Left lobe of liver (tissue), 2 donors: ENCODE measurements at places on chromosomes 11 and 22.

DNA sequence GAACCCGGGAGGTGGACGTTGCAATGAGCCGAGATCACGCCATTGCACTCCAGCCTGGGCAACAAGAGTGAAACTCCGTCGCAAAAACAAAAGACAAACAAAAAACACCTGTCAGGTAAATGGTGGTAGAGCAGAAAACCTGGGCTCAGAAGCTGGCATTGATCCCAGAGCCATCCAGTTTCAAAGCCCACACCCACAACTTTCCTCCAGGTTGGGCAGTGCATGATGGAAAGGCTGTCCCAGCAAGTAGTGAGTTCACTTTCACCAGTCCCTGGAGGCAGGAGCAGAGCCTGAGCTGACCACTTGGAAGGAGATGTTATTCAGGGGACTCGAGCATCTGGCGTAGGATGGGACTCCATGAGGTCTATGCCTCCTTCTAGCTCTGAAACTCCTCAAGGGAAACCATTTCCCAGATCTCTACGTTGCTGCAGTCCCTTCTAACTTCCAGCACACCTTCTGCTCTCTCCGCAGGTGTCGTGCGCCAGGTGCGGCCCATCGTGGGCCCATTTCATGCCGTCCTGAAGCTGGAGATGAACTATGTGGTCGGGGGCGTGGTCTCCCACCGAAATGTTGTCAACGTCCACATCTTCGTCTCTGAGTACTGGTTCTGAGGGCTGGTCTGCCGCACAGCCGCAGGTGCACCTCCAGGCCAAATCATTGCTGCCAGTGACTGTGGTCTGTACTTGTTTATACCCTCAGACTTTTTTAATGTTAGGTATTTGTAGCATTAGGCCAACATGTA is 71.6 kb upstream of the ATXN10 start:
- DNase-seq, result no peak

- DNase-seq, result no peak
Observed at GRCh38 chr11:133500936-133501335, 31.4 kb downstream of the OPCML start.

DNA sequence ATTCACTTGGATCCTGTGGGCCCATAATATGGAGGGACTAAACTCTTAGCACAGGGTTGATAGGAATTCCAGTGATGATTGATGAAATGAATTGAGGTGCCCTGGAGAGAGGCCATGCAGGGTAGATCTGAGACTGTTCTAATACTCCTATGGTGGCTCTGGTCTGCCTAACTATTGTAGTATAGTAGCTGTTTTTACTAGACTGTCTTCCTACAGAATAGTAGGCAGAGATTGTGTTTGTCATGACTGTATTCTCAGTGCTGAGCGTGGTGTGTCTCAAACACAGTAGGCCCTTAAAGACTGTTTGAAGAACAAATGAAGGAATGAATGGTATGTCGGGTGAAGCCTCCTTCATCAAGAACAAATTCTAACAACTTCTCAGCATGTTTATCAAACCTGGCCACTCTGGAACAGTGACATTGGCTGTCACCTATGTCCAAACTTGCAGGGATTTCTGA is 107.0 kb upstream of the SESN3 start:
- DNase-seq, result no peak

- DNase-seq, result no peak
Observed at GRCh38 chr11:19673924-19674729, 38.5 kb upstream of the NAV2 start.

DNA sequence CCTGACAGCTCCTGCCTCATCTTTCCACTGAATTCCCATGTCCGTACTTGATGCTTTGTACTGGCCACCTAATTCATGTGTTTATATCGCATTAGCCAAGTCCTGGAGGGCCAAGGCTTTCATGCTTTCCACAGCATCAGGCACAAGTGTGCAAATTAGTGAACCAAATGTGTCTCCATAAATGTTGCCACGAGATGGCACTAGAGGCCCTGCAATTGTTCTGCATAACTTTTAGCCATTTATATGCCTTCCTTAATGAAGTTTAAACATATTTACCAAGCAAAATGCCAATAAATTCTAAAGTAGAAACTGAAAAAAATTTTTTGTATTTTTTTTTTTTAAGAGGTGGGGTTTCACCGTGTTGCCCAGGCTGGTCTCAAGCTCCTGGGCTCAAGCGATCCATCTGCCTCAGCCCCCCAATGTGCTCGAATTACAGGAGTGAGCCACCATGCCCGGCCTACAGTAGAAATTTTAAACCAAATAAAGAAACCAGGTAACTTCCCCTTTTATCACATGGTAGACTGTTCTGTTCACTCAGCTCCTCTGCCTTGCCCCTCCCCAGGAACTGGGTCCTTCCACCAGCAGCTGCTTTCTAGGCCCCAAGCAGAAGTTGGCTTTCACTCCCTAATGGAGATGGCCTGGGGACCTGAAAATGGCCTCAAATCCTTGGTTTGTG is 20.8 kb upstream of the IL18BP start:
- peak; percentile 52 for DNase-seq
